CMK (cell line): ENCODE measurements at places on chromosomes 6 and 20.

DNA sequence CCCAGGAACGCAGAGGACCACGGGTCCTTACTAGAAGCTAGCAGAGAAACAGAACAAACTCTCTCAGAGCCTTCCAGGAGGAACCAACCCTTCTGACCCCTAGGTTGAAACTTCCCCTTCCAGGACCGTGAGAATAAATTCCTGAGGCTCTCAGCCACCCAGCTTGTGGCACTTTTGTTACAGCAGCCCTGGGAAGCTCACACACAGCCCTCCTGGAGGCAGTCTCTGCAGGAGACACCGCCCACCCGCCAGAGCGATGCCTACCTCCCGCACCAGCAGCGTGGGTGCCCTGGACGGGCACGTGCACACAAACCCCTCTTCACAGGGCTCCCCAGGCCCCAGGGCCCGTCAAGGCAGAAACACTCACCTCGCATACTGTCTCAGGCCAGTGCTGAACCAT is 4.2 kb downstream of the RNASET2 start:
- no peak for DNase-seq

DNA sequence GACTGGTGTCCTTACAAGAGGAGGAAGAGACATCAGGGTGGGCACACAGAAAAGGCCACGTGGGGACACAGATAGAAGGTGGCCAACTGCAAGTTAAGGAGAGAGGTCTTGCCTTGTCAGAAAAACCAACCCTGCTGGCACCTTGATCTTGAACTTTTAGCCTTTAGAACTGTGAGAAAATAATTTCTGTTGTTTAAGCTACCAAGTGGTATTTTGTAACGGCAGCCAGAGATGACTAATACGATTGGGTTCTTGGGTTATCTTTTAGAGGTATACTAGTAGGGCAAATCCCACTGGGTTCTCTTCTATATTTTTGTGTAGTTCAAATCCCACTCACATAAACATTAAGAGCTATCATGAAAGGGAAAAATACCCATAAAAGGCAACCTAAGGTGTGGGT is 31.9 kb upstream of the ZBTB24 start:
- DNase-seq: no peak

DNA sequence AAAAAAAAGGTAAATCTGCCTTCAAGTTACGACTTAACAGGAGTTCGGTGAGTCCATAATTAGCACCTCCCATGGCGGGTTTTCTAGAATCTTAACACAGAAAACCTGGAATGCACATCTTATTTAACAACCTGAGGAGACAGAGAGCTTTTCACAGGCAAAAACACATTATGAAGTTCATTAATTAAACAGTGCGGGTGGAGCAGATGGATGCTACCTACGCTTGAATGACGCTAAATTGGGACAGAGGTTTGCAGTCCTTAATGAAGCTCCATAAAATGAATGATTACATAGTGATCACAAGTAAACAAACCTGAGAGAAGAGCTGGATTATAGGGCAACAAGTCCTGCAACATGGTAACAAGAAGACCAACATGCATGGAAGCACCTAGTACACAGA is 81.0 kb downstream of the INSM1 start:
- DNase-seq: no peak

- DNase-seq: no peak
Observed at GRCh38 chr6:155075930-155076695, 81.0 kb downstream of the TIAM2 start.

DNA sequence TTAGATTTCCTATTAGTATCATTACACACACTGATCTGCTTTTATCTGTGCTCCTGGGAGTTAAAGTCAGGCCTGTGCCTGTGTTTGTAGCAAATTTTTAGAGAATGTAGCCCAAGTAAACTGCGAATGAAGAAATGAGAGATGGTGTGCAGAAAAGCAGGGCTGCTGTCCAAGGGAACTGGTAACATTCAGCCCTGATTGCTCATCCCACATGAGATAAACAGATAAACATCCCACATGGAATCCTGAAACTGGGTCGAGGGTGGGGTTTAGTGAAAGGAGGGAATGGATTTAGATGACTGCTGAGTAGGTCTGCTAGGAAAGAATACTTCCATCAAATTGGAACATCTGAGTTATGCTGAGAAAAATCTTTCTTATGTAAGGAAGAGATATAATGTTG is 69.1 kb downstream of the GRIK2 start:
- no peak for DNase-seq

DNA sequence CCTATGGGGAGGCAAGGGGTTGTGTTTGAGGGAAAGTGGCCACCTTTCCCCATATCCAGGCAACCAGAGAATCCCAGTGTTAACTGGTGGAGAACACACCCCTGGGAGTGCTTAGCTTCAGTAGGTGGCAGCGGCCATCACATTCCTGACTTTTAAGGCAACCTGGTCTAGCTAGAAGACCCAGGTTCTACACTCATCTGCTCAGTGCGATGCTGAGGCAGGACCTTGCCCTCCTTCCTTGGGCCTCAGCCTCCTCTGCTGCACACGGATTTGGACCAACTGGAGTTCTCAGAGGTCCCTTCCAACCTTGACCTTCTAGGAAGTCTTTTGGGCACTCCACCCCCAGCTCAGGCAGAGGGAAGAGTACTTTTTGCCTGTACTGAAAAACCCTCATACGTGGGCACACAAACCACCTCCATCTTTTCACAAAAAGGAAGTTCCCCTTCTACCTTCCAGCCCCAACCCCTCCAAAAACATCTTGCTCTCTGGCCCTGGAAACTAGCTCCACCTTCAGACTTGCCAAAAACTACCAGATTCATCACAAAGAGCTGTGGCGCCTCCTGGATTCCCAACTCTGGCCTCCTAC is 2.9 kb downstream of the CCND3 start:
- DNase-seq: no peak

- DNase-seq: no peak
Observed at GRCh38 chr20:49284818-49285217, 7.0 kb upstream of the ZNFX1 start.

DNA sequence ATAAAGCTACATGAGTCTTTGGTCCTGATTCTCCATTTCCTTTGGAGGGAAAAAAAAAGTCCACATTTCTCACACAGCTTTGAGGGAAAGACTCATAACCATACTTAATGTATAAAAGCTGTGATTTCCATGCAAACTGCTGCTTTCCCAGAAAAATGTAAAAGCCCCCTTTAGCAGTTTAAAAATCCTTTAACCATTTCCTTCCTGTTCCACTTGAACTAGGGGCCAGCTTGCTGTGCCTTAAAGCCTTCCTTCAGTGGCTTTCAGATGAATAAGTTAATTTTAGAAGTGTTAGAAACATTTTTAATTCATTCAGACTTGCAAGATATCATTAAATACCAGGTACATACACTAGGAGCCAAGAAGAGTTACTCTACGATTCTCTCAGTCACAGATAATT is 273.5 kb downstream of the PKHD1 start:
- DNase-seq: no peak
